ENCODE measurements at places on chromosomes 7 and 10.

- no peak for DNase-seq
Observed at GRCh38 chr7:132280335-132280734, 295.9 kb downstream of the PLXNA4 start.

DNA sequence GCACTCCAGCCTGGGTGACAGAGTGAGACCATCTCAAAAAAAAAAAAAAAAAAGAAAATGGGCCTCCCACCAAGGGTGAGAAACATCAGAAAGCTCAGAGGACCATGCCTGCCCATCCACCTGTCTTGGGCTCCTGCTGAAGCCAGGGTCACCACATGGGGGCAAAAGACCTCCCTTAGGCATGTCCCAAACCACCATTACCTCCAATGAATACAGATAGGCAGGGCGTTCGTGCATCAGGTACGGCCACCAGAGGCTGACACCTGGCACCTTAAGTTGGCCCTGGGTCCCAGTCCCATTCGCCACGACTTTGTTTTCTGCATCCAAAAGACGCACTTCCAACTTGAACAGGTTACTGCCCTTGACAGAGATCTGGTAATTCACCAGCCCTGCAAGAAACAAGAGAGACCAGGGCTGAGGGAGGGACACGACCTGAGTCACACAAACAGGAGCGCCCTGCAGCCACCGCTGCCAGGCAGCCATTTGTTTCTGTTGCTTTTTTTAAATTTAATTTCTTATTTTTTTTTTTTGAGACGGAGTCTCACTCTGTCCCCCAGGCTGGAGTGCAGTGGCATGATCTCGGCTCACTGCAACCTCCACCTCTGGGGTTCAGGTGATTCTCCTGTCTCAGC, 6.1 kb downstream of the GUSB start:
- no peak for DNase-seq

DNA sequence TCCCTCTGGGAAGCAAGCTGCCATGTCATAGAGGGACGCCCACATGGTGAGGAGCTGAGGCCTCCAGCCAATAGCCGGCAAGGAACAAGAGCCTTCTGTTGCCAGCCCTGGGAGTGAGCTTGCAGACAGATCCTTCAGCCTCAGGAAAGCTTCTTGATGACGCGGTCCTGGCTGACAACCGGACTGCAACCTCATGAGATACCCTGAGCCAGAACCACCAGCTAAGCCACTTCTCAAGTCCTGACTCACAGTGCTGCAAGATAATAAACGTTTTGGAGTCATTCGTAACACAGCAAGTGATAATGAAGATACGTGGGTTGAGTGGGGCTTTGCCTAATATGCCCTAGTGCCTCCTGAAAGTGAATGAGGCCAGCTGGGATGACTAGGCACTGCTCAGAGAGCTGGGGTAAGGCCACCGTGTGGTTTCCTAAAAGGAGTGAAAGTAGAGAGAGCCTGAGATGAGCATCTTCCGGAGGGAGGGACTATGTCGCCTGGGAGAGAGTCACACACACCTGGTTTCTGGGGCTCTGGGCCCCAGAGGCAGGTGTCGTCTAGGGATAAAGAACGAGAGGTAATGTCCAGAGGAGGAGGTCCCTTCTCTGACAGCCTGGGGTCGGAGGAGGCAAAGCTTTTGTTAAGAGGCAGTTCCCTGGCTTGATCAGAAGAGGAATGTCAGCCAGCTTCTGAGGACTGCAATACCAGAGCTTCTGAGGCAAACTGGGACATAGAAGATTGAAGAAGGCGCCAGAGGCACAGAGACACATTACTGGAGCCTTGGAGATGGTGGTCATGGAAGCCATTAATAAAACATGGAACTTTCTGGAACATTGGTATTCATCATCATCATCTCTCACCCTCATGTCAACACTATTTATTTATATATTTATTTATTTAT, 53.6 kb downstream of the PYROXD2 start:
- peak; percentile 12 for DNase-seq

DNA sequence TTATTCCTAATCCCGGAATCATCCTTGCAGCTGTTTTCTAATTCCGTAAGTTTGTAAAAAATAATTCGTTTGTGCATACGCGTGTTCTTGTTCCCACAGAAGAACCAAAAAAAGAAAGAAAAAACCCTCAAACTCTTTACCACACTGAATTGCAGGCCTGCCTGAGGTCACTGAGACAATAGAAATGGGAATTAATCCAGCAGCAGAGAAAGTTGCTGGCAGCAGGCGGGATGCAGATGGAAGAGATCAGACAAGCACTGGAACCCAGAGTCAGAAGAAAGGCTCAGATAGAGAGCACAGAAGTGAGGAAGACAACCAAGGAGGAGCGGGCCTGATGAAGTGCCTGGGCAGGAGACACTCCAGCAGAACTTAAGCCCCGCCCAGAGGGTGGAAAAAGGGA, 141.5 kb upstream of the VWC2 start:
- no peak for DNase-seq

DNA sequence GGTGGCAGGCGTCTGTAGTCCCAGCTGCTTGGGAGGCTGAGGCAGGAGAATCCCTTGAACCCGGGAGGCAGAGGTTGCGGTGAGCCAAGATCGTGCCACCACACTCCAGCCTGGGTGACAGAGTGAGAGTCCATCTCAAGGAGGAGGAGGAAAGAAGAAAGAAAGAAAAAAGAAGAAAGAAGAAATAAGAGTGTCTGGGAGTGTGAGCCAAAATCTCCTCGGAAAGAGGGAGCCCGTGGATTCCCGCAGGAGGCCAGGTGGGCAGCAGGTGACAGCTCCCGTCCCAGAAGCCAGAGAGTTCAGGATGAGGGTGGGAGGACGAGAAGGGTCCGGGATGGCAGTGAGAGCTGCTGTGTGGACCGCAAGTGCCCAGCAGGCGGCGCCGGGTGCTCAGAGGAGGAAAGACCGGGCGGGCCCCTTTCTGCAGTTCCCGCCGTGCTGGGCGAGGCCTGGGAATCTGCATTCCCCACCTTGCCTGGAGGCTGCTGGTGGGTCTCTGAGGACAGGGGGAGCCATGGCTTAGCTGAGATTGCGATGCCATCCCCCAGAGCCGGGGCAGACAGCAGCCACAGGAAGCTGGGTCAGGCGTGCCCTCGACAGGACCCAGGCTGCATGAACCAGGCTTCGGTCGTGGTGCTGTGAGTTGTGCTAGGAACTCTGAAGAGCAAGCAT, 17.1 kb upstream of the AMZ1 start:
- DNase-seq: no peak

DNA sequence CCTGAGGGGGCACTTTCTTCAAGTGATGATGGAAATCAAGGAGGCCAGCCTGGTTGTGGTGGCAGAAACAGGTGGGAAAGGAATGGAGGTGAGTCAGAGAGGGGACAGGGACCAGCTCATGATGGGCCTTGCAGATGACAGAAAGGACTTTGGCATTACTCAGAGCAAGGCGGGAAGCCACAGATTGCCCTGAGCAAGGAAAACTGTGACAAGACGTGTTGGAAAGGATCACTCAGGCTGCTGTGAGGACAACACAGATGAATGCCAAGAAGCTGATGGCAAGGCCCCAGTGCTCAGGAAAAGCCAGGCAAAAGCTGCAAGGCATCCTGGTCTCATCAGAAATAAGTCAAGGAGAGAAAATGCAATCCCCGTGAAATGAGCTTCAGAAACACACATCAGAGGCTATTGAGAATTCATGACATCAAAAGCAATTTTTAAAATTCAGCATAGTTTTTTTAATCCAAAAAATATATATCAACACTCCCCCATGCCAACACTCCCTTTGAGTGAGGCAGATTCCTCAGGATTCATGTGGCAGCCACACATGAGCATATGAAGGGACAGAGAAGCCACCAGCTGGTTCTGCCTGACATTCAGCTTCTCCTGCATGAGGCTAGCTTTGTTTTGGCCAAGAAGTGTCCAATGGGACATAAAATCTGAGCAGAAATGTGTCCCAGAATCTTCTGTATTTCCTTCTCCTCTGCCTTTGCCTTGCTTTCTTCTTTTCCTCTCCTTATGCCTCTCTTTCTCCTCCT, 244.5 kb upstream of the MYO3A start:
- DNase-seq: no peak

Measured in NCI-H187 (cell line).